Heart left ventricle (tissue), 16 donors: ENCODE measurements at places on chromosomes 7 and 10. TPM values are rescaled to one million over a fixed set of nuclear protein-coding genes. Genes with fewer than 3 reads are reported as not detected.

RBM20 gene
- 53.5 TPM for polyA plus RNA-seq

TMEM196 gene
- polyA plus RNA-seq: not detected

ALOX5 gene
- polyA plus RNA-seq: 6.1 TPM

TEX36 gene
- not detected for polyA plus RNA-seq

TWIST1 gene
- polyA plus RNA-seq: 1.1 TPM

GPR37 gene
- polyA plus RNA-seq: 0.01 TPM

SLC16A9 gene
- polyA plus RNA-seq: 0.34 TPM

FXYD4 gene
- polyA plus RNA-seq: 0.14 TPM

GDF10 gene
- 0.19 TPM for polyA plus RNA-seq

ATP6V0A4 gene
- polyA plus RNA-seq: not detected

NRBF2 gene
- 15.2 TPM for polyA plus RNA-seq

PAPOLB gene
- 0.03 TPM for polyA plus RNA-seq

ARHGEF35 gene
- 0.95 TPM for polyA plus RNA-seq

IL2RA gene
- polyA plus RNA-seq: 0.11 TPM

GRK5 gene
- polyA plus RNA-seq: 27.6 TPM

TRUB1 gene
- 4.9 TPM for polyA plus RNA-seq

HMX2 gene
- not detected for polyA plus RNA-seq

SLC29A4 gene
- polyA plus RNA-seq: 5.2 TPM

CPXM2 gene
- 1.2 TPM for polyA plus RNA-seq

TRIL gene
- 0.53 TPM for polyA plus RNA-seq

SAMD8 gene
- 7.5 TPM for polyA plus RNA-seq

CLDN3 gene
- polyA plus RNA-seq: not detected

ARMC3 gene
- not detected for polyA plus RNA-seq

MYL10 gene
- not detected for polyA plus RNA-seq

SORCS1 gene
- polyA plus RNA-seq: 0.36 TPM

CREB5 gene
- polyA plus RNA-seq: 12.3 TPM

SLC13A1 gene
- polyA plus RNA-seq: not detected

CTAGE8 gene
- polyA plus RNA-seq: not detected

BUD31 gene
- 66.7 TPM for polyA plus RNA-seq

PNLIP gene
- not detected for polyA plus RNA-seq

GPR15LG gene
- 0.11 TPM for polyA plus RNA-seq

NEUROG3 gene
- not detected for polyA plus RNA-seq

OR2A1 gene
- 0.11 TPM for polyA plus RNA-seq
